Hematopoietic multipotent progenitor cell treated with erythropoietin and hydrocortisone succinate and interleukin-3 and kit ligand, for 6 days (in vitro differentiated cells): ENCODE measurements at places on chromosomes 4 and X.

- no peak for DNase-seq
Observed at GRCh38 chr4:175531405-175532091, 280.5 kb downstream of the GPM6A start.

- peak; percentile 86 for DNase-seq
Observed at GRCh38 chr4:10013722-10014121, 7.6 kb downstream of the SLC2A9 start.

GRCh38 chrX:82973646-82974045 is 534.4 kb upstream of the POU3F4 start:
- no peak for DNase-seq

DNA sequence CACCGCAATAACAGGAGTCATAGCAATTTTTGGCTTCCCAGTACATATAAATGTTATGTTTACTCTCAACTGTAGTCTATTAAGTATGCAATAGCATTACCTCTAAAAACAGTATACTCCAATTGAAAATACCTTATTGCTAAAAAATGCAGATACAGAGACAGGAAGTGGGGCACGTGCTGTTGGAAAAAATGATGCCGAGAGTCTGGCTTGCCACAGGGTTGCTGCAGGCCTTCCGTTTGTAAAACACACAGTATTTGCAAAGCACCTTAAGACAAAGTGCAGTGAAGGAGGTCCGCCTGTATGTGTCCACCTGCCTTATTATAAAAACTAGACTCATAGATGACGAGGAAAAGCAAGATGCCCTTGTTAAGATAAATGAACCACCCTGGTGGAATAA is 23.5 kb downstream of the CD99 start:
- no peak for DNase-seq

DNA sequence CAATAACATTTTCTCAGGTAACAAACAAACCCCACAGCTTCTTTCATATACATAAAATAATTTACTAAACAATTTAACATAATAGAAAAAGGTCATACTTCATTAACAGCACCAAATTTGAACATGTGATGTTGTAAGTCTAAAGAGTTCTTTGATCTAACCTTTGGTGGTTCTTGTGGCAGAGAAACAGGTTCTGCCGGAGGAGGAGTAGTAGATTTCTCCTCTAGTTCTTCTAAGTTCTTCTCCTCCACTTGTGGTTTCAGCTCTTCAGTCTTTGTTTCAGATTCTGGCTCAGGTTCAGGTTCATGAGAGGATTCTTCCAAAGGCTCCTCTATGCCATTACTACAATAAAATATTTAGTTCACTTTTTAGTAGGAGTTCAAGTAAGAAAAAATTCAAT is 18.3 kb downstream of the G3BP2 start:
- DNase-seq, result no peak

DNA sequence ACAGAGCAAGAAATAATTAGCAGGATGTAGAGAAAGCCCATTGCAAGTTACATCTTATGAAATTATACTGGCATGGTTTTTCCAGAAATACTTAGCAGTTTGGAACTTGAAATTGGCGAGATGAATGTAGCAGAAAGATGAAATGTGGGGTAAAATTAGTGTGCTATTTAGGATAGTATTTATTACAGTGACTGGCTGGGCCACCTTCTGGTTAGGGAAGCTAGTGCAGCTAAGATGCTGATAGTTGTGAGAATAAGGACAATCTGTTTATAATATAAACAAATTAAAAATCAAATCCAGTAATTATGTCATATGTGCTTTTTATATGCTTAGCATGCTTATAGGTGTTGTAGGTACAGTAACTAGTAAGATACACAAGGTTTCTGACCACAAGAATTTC is 74.8 kb downstream of the IL15 start:
- peak; percentile 65 for DNase-seq
